ENCODE measurements at places on chromosomes 1 and 21.

DNA sequence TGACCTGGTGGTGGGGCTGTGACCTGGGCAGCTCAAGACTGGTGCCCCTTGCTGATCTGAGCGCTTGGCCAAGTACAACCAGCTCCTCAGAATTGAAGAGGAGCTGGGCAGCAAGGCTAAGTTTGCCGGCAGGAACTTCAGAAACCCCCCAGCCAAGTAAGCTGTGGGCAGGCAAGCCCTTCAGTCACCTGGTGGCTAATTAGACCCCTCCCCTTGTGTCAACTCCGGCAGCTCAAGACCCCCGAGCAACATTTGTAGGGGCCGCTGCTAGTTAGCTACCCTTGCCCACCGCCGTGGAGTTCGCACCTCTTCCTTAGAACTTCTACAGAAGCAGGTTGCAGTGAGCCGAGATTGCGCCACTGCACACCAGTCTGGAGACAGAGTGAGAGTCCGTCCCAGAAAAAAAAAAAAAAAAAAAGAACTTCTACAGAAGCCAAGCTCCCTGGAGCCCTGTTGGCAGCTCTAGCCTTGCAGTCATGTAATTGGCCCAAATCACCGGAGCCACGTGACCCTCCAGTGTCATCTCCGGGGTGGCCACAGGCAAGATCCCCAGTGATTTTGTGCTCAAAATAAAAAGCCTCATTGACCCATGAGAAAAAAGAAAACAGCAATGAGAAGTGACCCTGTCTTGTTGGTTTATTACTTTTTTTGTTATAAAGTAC, 39.3 kb upstream of the LGALS8 start:
- DNase-seq: no peak

DNA sequence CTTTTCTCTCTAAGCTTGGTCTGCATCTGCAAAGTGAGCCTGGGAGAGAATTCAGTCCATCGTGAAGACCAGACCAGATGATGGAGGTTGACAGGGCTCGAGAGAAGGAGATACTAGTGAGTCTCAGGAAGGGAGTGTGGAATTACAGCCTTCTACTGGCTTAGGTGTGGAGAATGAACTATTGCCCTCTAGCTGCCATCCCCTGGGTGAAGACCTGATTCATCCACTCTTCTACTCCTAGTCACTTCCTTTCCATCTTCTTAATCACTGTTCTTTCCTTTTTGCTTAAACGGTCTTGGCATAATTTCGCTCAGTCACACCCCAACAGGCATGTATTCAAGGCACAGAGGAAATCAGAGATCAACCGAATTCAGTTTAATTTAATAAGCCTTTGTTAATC, 34.0 kb upstream of the HSD17B7 start:
- no peak for DNase-seq

GRCh38 chr1:183989078-183989577, 48.4 kb downstream of the COLGALT2 start:
- DNase-seq: no peak

DNA sequence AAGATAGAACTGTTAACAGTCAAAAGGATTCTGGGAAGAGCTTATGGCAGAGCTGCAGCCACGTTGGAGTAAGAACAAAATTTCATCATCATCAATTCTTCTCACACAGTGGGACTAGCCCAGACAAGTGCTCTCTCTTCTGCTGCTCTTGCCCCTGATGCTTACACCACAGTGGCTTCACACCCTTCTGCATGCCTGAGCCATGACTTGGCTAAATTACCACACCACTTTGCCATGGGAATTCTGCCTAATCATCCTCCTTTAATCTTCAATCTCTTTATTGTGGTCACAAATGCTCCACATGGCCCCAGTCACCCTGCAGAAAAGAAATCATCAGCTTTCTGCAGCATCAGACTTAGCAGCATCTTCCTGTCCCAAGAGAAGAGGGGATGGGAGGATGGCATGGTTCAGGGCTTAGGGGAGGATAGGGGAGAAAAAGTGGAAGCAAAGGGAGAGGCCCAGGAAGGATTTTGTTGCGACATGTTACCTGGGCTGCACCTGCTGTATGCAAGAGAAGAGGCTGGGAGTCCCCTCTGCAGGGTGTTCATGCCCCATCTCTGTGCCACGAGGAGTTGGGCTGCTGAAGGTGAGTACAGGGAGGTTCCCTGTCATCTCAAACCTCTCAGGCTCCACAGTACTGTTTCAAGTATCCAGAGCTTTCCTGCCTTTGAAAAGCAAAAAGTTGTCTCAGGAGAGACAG, 9.0 kb upstream of the RPTN start:
- DNase-seq: peak; percentile 37

GRCh38 chr1:68820151-68820550, 323.3 kb upstream of the DEPDC1 start:
- DNase-seq: no peak

- no peak for DNase-seq
These were observed 2.0 kb downstream of the IFFO2 start for GRCh38 chr1:18954270-18955071.

- no peak for DNase-seq
These were observed 43.3 kb downstream of the TP73 start for GRCh38 chr1:3695326-3696217.
